ENCODE measurements at places on chromosomes 6 and 20. TPM values are rescaled to one million over a fixed set of nuclear protein-coding genes. Genes with fewer than 3 reads are reported as not detected.

OR2J2 gene
- total RNA-seq = not detected

PTCRA gene
- not detected for total RNA-seq

ZBP1 gene
- not detected for total RNA-seq

ZC2HC1B gene
- not detected for total RNA-seq

MROH8 gene
- total RNA-seq = 1.6 TPM

RSPO4 gene
- total RNA-seq = 0.27 TPM

TPD52L1 gene
- 22.7 TPM for total RNA-seq

LRRN4 gene
- total RNA-seq = not detected

Measured in gastroesophageal sphincter (tissue), 4 donors.